B cell (primary cell): ENCODE measurements at places on chromosomes 3 and 15. TPM values are rescaled to one million over a fixed set of nuclear protein-coding genes. Genes with fewer than 3 reads are reported as not detected.
A peak's percentile ranks its signal among the peaks of the same experiment; 100 is the strongest.

FMN1 gene
- 0.21 and 0.40 TPM in 2 replicates for polyA plus RNA-seq

GHSR gene
- polyA plus RNA-seq = not detected in 2 replicates

GORASP1 gene
- polyA plus RNA-seq = 81.7 and 98.7 TPM in 2 replicates

KCNH8 gene
- 12.7 and 15.2 TPM in 2 replicates for polyA plus RNA-seq

CELSR3 gene
- 1.2 and 2.4 TPM in 2 replicates for polyA plus RNA-seq

SAMMSON gene
- polyA plus RNA-seq = not detected in 2 replicates

SMARCC1 gene
- polyA plus RNA-seq = 13.1 and 13.8 TPM in 2 replicates

SLC2A2 gene
- polyA plus RNA-seq = not detected in 2 replicates

SLC9C1 gene
- polyA plus RNA-seq = 0.07 and 0.30 TPM in 2 replicates

ISLR gene
- polyA plus RNA-seq = not detected in 2 replicates

CCDC39 gene
- not detected in 2 replicates for polyA plus RNA-seq

ZNF717 gene
- 8.1 and 10.3 TPM in 2 replicates for polyA plus RNA-seq

DNA sequence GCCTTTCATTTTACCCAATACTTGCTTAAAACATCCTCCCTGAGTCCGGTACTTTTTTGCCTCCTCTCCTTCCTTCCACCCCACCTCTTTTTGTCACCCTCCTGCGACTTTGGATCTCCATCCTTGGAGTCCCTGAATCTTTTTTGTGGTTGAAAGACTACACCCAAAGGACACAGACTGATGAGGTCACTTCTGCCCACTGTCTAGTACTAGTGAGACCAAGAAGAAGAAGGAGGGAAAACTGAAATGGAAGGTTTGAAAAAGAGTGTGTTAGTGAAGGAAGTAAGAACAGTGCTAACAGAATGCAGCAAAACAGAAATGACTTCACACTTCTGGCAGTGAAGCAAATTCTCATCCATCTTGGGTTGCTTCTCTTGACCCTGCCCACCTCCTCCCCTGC lies 6.6 kb downstream of the B3GNT5 start:
- no peak for DNase-seq

GRCh38 chr3:193134856-193135255 lies 106.2 kb upstream of the PLAAT1 start:
- DNase-seq = no peak

DNA sequence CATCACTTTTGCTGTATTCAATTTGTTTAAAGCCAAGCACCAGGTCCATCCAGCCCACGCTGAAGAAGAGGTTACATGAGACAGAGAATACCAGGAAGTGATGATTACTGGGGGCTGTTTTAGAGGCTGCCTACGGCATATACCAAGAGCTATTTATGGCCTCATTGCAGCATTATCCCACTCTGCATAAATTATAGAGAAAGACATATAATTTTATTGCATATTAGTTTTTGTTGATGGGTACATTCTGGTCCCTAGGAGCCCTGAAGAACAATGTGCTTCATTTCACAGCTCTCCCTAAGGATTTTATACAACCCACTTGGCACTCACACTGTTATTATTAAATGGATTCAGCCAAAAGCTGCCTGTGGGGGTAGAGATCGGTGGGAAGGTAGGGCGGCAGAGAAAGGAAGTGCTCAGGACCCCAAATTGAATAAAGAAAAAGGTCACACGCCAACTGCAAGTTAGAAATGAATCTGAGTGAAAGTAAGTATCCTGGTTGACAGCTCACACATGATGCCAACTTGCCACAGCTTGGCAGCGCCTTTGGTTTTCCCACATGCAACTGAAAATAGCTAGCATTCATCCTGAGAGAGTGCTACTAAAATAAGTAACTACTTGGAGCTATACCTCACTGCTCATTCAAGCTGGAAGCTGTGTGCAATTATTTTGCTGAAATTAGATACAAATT lies 73.7 kb downstream of the CCNL1 start:
- DNase-seq = no peak

- DNase-seq = no peak
Measured at GRCh38 chr3:167575000-167575600, 78.6 kb downstream of the WDR49 start.

DNA sequence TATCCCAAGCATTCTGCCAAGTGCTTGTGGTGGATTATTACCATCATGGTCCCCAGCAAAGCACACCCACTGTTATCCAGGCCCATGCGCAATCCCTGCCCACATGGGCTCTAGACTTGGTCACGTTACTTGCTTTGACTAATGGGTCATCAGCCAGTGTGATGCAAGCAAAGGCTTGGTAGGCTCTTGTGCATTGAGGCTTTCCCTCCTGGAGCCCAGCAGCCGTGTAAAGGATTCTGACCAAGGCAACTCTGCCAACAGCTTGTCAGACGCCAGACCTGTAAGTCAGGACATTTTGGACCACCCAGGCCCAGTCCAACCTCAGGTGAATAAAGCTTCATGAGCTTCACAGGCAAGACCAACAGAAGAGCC lies 93.9 kb downstream of the ABHD5 start:
- no peak for DNase-seq

- no peak for DNase-seq
Measured at GRCh38 chr3:146517684-146518435, 26.5 kb downstream of the PLSCR1 start.

DNA sequence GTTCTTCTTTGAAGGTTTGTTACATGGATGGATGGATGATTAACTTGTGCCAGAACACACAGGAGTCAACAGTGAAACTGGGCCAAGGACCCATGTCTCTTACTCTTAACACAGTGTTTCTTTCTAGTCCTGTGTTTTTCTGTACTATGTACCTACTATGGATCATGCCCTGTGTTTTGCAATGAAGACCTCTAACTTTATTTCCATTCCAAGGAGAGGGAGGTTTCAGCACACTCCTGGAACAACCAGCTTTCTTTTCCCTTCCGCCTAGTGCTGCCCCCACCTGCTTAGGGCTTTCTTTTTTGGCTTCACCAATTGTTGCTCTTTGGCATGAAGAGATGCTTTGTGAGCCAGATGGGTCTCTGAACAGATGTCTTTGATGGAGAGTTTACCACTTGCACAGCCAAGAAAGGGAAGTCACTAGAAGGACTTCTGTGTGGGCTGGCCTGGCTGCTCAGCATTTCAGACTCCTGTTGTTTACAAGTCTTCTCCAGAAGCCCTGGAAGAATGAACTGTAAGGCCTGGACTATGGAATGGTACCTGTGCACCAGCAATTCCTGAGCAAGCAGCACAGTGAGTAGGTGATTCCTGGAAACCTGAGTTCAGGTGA lies 44.5 kb downstream of the SNAPC5 start:
- DNase-seq = no peak

DNA sequence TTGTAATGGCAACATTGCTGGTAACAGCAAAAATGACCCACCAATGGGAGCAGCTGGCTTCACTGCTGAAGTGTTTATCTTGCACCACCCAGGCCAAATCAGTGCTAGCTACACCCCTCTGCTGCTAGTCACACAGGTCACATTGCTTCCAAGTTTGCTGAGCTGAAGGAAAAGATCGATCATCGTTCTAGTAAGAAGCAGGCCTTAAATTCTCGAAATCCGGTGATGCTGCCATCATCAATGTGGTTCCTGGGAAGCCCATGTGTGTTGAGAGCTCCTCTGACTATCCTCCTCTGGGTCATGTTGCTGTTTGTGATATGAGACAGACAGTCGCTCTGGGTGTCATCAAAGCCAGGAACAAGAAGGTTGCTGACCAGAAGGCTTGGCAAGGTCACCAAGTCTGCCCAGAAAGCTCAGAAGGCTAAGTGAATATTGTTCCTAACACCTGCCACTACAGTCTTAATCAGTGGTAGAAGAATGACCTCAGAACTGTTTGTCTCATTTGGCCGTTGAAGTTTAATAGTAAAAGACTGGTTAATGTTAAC lies 21.2 kb downstream of the TM4SF4 start:
- DNase-seq = no peak

- DNase-seq = no peak
Measured at GRCh38 chr3:146390957-146391356, 78.4 kb downstream of the PLSCR2 start.

- no peak for DNase-seq
Measured at GRCh38 chr15:99086327-99086667, 18.6 kb upstream of the SYNM start.

GRCh38 chr3:166104938-166105337 lies 267.7 kb upstream of the BCHE start:
- DNase-seq = no peak

- no peak for DNase-seq
Measured at GRCh38 chr3:48039487-48040190, 23.4 kb upstream of the MAP4 start.

GRCh38 chr15:62124176-62124972 lies 40.7 kb downstream of the C2CD4B start:
- DNase-seq = no peak

GRCh38 chr3:190193210-190193609 lies 72.5 kb upstream of the P3H2 start:
- no peak for DNase-seq

- no peak for DNase-seq
Measured at GRCh38 chr3:120524171-120524923, 71.8 kb upstream of the NDUFB4 start.

GRCh38 chr3:23710555-23710954 lies 95.2 kb upstream of the UBE2E1 start:
- DNase-seq = no peak

DNA sequence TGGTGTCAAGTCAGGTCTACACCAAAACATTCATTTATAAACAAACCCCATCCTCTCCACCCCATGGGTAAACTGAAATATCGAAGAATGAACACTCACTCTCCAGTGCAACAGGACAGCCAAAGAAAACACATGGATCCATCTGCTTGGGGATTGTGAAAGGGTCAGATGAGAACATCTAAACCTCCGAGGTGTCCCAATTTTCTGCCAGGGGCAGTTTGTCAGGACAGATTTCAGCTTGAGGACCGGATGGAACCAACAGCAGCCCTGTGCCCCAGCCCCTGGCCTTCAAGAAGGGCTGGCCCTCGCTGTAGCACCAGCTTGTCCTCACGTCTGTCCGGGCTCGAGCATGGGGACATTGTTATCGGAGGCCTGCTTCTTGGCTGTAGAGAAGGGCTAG lies 45.5 kb downstream of the PCSK6 start:
- DNase-seq = no peak

DNA sequence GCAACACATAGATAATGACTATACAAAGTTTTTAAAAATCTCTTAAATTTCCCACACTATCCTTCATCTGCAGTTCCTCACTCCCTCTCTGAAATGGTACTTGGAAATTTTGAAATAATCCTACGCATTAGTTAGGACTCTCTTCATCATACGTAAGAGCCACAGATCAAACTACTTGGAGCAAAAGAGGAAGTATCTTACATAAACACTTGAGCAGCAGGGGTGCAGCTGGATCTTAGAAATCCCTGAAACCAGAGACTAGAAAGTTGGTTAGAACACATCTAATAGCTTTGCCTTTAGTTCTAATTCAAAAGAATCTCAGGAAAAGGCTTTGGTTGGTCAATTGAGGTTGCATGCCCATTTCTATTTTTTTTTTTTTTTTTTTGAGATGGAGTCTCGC lies 38.8 kb upstream of the ZNF445 start:
- peak; percentile 14 for DNase-seq

DNA sequence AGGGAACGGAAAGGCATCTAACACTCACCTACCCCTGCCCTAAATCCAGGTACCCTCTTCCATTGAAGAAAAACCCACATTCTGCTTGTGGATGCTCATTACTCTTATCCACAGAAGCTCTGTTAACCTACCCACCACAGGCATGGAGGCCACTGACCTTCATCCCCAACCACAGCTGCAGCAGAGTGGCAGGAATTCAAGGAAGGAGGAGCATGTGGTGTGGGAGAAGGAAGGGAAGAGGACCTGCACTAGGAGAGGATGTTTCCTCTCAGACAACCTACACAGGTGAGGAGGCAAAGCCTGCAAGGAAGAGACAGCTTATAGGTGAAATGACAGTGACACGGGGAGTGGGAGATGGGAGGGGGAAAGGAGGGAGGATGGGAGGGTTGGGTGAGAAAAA lies 192.5 kb upstream of the TSC22D2 start:
- no peak for DNase-seq

- no peak for DNase-seq
Measured at GRCh38 chr3:161854232-161854771, 357.7 kb downstream of the OTOL1 start.

- no peak for DNase-seq
Measured at GRCh38 chr15:83094583-83094982, 12.9 kb upstream of the TM6SF1 start.

- no peak for DNase-seq
Measured at GRCh38 chr3:28856796-28857195, 424.1 kb upstream of the RBMS3 start.

DNA sequence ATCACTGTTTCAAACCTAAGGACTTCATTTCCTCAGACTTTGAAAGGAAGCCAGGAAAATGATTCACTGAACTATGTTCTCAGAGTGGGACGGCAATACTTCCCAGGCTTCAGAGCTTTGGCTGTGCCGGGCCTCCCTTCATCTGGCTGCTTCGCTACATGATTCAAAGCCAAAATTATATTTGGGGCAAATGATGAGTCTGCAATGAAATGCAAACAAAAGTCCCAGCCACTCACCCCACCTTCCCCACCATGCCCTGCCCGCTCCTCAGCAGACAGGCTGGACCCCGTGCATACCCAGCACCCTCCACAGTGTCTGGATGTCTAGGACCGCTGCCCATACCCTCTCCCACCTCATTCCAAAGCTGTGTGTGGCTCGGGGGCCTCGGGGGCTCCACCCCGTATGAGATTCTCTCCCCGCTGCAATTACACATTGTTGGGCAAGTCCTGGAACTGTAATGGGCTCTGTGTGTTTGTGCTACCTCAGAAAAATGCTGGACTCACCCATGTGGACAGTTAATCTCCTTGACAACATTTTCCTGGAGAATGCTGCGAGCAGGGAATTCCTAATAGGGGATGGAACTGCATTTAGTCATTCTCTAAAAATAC lies 32.2 kb downstream of the ATP10A start:
- no peak for DNase-seq

- no peak for DNase-seq
Measured at GRCh38 chr3:166282931-166283330, 445.7 kb upstream of the BCHE start.

DNA sequence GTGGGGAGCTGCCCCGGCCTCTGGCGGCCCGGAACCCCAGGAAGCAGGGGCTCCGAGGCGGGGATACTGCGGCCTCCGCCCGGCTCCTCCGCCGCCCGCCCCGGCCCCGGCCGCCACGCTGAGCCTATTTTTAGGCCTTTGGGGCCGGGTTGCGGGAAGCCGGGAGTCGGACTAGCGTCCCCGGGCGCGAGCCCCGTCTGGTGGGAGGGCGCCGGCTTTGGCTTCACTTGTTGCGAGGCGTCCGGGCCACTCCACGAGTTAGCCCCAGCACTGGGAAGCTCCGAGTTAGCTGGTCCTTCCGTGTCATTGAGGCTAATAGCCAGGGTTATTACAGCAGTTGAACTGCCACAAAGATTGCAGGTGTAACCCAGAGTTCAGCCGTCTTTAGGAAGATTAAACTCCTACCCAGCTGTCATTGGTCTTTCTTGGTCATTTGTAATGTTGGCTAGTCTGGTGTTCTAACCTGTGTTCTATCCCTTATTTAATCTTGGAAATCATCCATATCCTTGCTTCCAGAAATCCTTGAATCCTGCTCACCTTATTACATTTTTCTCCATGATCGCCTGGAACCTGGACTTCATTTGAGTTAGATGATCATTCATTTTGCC lies 791 bp downstream of the GYG1 start:
- DNase-seq = peak; percentile 47

DNA sequence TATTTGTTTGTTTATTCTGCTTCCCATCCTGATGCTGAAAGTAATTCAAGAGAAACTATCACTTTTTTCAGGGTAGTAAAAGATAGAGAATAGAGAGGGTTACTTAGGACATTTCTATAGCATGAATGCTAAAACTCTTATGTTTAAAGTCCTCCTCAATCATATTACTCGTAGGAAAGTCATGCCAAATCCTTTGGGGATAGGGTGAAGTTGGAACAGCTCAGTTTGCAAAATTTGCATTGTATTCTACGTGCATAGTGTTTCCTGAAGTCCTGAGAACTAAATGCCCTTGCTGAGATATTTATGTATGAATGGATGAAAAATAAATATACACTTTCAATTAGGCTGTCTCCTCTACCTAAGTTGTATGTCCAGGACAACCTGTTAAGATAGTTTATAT lies 14.6 kb downstream of the PLSCR5 start:
- no peak for DNase-seq
